ENCODE measurements at places on chromosomes 6 and 20.

GRCh38 chr6:29626948-29627754 is 5.8 kb downstream of the GABBR1 start:
- no peak for DNase-seq

- peak; percentile 73 for DNase-seq
These were observed at the start of gene INSM1 for GRCh38 chr20:20367575-20368417. TSS of gene INSM1 (plus strand) at chr20:20368104. CDS start at chr20:20368268, 164 bp downstream.

- no peak for DNase-seq
These were observed 911.0 kb upstream of the CITED2 start for GRCh38 chr6:140285471-140285870.

GRCh38 chr6:39233333-39233732 is 4.1 kb upstream of the KCNK5 start:
- DNase-seq = no peak

GRCh38 chr6:36850021-36850420 is 10.8 kb upstream of the CPNE5 start:
- no peak for DNase-seq

All from neuronal stem cell (in vitro differentiated cells).